Right lung (tissue), 10 donors: ENCODE measurements at places on chromosomes 5 and 9.

DNA sequence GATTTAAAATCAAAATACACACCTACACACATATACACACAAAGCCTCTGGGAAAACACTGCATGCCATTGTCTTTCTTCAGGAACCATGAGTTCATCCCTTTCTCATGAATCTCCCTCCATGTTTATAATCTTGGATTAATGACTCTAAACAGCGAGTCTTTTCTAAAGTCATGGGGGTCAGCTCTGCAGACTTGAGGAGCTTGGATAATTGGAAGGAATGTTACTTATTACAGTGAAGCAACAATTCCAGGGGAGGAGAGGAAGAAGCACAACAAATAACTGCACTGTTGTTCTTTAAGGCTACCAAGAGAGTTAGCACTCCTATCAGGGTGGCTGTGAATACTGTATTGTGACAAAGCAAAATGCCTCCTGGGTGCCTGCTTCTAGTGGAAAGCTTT, 444.7 kb downstream of the ANXA1 start:
- no peak for DNase-seq

- no peak for DNase-seq
Measured at GRCh38 chr5:37554938-37555337, 175.8 kb downstream of the WDR70 start.

DNA sequence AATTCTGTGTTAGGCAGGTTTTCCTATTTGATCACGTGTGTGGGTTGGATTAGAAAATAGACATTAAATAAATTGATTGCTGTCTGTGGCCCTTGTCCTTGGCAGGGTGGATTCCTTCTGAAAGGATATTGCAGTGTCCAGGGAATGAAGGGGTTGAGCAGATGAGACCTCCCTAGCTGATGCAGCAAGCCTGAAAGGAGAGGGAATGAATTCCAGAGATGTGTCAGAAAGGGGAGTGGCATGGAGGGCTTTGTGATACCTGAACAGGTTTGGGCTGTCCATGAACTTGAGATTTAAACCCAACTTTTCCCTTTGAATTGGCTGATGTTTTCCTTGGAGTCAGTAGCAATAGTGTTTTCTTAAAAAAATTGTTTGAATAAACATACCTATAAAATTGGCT, 66.8 kb downstream of the ADCY2 start:
- no peak for DNase-seq

- DNase-seq = no peak
Measured at GRCh38 chr9:5579881-5580280, 49.0 kb upstream of the RIC1 start.

DNA sequence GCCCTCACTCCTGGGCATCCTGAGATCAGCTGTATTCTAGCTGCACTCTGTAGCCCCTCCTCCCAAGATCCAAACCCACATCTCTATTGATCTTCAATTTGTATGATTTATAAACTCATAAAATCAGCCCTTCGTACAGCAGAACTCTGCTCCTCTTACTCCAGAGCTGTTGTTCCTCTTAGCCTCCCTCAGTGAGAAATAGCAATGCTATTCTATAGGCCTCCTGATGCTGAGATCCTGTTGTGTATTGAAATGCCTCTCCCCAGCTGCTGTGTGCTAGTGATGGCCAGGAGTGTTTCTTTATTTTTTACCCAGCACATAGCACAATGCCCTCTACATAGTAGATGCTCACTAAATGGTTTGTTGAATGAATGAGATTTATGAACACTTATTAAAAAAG, 320.5 kb upstream of the ADCY2 start:
- no peak for DNase-seq
